ENCODE measurements at places on chromosomes 3 and 15.

DNA sequence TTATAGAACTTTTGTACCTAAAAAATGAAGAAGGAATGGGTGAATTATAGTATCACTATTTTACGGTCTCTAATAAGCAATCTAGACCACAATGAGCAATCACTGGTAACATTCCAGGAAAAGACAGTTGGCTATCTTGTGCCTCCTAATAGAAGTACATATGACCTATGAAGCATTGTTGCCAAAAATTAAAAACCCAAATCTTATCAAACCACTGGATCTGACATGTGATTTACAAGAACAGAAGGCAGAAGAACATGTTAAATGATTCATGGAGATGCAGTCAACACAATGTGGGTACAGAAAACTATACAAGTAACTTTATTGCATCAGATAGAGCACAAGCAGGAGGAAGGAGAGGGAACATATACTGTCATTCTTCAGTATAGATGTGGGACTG lies 14.5 kb upstream of the HYKK start:
- DNase-seq = no peak

- DNase-seq = no peak
Measured at GRCh38 chr3:46974421-46975171, 1.9 kb downstream of the CCDC12 start.

DNA sequence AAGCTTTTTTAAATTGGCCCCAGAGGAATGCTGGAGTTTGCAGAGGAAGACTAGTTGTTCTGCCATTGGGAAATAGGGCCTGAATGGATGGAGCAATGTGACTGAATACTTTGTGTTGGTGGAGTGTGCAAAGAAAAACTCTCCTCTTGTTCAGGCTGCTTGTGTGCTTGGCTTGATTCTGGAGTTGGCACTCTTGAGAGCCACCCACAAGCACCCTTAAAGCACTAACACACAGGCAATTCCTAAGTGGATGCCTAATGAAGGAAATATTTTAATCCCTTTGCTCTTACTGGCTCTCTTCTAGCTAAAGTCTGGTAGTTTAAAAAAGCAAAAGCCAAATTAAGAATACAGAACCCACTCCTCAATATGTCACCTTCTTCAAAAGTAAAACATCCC lies 304.4 kb upstream of the C2CD4B start:
- no peak for DNase-seq

- DNase-seq = no peak
Measured at GRCh38 chr3:69205385-69205784, 83.0 kb upstream of the LMOD3 start.

- no peak for DNase-seq
Measured at GRCh38 chr3:8757551-8758518, 11.6 kb downstream of the OXTR start.

GRCh38 chr3:72818092-72818773 lies 30.0 kb downstream of the SHQ1 start:
- DNase-seq = peak; percentile 13

DNA sequence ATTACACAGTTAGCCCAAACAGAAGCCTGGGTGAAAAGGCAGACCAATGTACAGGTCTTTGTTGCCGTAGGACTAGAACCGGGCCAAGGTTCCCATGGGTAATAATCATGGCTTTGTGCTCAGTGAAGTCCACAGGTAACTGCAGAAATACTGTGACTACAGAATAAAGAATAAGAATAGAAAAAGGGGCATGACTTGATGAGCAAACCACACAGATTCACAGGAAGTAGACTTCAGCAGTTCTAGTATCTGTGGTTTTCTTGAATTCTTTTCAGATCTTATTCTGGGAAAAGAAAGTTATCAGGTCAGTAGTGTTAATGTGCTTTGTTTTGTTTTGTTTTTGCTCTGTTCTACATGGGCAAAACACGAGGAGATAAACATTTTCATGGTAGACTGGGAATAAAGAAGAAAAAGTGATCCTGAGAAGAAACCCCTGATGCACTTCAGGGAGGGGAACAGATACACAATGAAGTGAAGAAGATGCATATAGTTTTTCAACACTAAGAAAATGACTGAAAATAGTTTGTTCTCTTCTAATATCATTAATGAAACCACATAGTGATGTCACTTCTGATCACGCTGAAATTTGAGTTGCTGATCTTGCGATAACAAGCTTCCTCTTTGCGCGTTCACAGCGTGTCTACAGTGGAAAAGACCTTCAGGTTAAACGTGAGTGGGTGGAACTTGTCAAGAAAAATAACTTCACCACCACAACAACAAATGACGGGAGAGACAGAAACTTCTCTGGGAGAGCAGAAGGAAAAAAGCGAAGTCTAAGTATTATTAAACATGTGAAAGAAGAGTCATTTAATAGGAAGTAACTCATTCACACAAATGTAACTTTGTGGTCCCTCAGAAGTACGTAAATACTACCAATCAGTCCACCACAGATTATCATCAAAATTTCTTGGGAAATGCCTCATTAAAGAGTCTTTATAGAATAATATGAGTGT lies 315.8 kb upstream of the SATB1 start:
- no peak for DNase-seq

DNA sequence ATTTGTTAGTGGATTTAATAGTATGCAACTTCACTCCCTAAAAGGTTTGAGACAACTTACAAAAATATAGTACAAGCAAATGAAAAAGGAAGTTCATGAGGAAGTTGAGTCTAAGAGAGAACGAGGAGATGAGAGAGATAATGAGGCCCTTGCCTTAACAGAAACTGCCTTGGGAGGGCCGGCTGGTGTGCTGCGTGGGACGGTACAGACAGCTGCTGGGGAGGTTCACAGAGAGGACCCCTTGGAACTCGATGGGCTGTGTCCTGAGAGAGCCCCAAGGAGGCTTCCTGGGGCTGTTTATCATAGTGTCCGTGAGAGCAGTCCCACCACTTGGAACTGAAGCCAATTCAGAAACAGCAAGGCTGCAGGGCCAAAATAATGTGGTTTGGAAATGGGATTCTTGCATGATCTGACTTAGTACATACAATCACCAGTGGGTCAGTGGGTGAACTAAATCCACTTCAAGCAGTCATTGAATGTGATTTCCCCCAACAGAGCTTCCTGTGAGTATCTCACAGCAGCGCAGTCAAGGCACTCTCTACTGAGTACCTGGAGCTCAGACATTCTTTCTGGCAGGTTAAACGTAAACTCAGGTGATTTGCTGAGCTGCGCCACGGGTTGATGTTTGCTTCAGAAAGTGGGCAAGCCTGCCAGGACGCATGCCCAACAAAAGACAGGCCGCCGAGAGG lies 90.8 kb downstream of the CRTC3 start:
- no peak for DNase-seq

GRCh38 chr3:66177026-66177425 lies 43.8 kb upstream of the SLC25A26 start:
- DNase-seq = no peak

DNA sequence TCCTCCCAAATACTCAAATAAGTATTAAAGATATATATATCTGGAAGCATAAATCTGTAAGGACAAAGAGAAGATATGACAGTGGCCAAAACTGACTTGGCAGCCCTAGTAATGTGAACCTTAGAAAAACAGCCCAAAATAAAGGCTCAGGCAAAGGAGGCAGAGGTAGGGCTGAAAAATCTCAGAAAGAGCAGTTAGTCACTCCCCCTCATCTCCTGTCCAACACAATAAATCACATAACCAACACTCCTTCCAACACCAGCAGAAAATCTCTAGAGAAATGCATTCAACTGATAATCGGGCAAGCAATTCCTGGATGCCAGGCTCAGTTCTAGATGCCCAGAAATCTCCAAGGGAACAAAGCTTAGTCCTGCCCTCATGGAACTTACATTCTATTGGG lies 22.1 kb upstream of the CHRM5 start:
- DNase-seq = no peak
